Sigmoid colon (tissue), 7 donors: ENCODE measurements at places on chromosomes 1 and 21. TPM values are rescaled to one million over a fixed set of nuclear protein-coding genes. Genes with fewer than 3 reads are reported as not detected.

- no peaks in the 10 kb centered on the region for H3K4me1 ChIP-seq
- DNase-seq: no peak
- H3K36me3 ChIP-seq: no peaks in the 10 kb centered on the region
These were observed 103.0 kb downstream of the SLC30A10 start for GRCh38 chr1:219825355-219825754.

SPRR1A gene
- polyA plus RNA-seq: not detected

DNA sequence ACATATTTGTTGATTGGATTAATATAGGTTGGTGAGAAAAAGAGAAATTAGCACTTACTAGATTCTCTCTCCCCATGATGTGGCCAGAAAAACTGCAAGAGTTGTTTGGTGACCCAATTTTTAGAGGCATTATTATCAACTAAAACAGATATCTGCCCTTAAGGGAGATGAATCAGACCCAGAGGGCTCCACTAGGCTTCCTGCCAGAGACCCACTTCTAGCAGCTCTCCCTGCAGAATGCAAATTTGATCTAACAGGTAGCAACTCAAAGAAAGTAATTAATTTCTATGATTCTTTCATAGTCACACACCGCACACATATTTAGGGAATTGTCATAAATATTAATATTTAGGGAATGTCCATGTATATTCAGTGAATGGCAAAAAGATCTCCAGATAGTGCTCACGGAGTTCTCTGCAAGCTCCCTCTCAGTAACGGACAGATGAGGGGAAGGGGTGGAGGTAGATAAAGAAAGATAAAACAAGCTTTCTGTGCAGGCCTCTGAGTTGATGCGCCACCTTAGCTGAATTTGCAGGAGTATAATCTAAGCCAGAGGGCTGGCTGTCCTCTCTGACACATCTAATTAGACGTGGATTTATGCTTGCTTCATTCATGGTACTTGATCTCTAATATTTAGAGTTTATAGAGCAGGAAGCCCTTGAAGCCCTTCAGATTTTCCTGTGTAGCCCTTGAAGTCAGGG lies 84.1 kb upstream of the CCDC190 start:
- no peaks in the 10 kb centered on the region for H3K36me3 ChIP-seq
- no peaks in the 10 kb centered on the region for H3K27me3 ChIP-seq
- H3K4me3 ChIP-seq: no peak overlapping the region
- no peak for DNase-seq

CCDC185 gene
- polyA plus RNA-seq: not detected

DNA sequence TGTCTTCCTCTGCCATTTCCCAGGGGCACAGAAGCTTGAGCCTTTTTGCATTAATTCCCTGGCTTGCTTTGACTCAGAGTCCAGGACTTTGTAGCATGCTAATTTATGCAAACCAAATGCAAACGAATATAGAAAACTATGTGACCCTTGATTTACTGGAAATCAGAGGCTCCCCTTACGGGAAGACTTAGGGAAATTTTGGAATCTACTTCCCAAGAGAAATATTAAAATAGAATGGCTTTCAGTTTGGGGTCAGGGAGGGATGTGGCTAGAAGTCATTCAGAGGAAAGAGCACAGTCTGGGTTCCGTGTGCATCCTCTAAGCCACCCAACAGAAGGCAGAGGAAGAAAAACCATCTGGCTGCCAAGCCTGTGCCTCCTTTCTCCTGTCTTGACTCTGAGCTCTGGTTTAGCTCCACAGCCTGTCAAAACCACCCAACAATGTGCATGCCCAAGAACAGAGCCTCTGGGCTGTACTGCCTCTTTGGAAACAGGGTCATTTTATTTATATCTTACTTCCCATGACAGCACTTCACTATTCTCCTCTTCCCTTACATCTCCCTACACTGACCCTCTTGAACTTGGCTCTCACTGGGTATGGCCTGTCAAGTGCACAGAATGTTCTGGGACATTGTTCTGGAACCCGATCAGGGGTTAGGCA lies 30.1 kb downstream of the ATF3 start:
- peaks cover 27% of the 10 kb centered on the region for H3K4me1 ChIP-seq
- H3K4me3 ChIP-seq: no peak overlapping the region
- no peaks in the 10 kb centered on the region for H3K27me3 ChIP-seq
- peak; percentile 84 for DNase-seq
- peak overlapping the region; percentile 66 for H3K27ac ChIP-seq
- no peaks in the 10 kb centered on the region for H3K36me3 ChIP-seq

DNA sequence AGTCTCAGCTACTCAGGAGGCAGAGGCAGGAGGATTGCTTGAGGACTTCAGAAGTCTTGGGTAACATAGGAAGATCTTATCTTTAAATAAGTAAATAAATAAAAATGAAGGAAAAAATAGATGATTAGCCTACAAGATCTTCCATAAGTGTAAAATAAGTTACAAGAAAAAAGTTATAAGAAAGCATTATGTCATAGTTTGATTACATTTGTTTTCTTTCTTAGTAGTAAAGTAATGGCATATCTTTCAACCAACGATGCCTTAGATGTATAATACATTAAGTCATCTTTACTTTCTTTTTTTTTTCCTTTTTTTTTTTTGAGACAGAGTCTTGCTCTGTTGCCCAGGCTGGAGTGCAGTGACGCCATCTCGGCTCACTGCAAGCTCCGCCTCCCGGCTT lies 46.5 kb downstream of the SNRPE start:
- no peak for DNase-seq
- H3K4me3 ChIP-seq: no peak overlapping the region
- H3K27me3 ChIP-seq: no peaks in the 10 kb centered on the region
- H3K27ac ChIP-seq: no peak overlapping the region

S100A11 gene
- polyA plus RNA-seq: 478 TPM

CD52 gene
- 556 TPM for polyA plus RNA-seq

ICOSLG gene
- 5.7 TPM for polyA plus RNA-seq

DNAH14 gene
- polyA plus RNA-seq: 2.4 TPM

CYYR1 gene
- 4.2 TPM for polyA plus RNA-seq

ESPN gene
- polyA plus RNA-seq: 202 TPM

WNT2B gene
- polyA plus RNA-seq: 3.2 TPM

AKR7A3 gene
- polyA plus RNA-seq: 78.3 TPM

GRCh38 chr1:245942856-245943255 lies 564.2 kb downstream of the SMYD3 start:
- DNase-seq: no peak
- H3K36me3 ChIP-seq: no peaks in the 10 kb centered on the region
- no peak overlapping the region for H3K27ac ChIP-seq
- no peak overlapping the region for H3K4me3 ChIP-seq

LCE3D gene
- not detected for polyA plus RNA-seq

GRCh38 chr1:106876384-106876783 lies 180.1 kb upstream of the PRMT6 start:
- H3K27me3 ChIP-seq: no peaks in the 10 kb centered on the region
- DNase-seq: no peak
- H3K4me3 ChIP-seq: no peak overlapping the region

PODN gene
- 1.6 TPM for polyA plus RNA-seq

- no peak overlapping the region for H3K27ac ChIP-seq
- DNase-seq: peak; percentile 66
- no peaks in the 10 kb centered on the region for H3K36me3 ChIP-seq
- no peak overlapping the region for H3K4me3 ChIP-seq
- H3K27me3 ChIP-seq: no peaks in the 10 kb centered on the region
These were observed 49.8 kb upstream of the SCAF4 start for GRCh38 chr21:31781737-31782136.

TMPRSS15 gene
- not detected for polyA plus RNA-seq

NPR1 gene
- polyA plus RNA-seq: 5.4 TPM

GRCh38 chr1:10225573-10225972 lies 15.2 kb downstream of the KIF1B start:
- H3K4me1 ChIP-seq: peaks cover 74% of the 10 kb centered on the region
- H3K36me3 ChIP-seq: no peaks in the 10 kb centered on the region
- H3K27ac ChIP-seq: peak overlapping the region; percentile 34
- no peaks in the 10 kb centered on the region for H3K27me3 ChIP-seq
- no peak for DNase-seq
- no peak overlapping the region for H3K4me3 ChIP-seq

DNA sequence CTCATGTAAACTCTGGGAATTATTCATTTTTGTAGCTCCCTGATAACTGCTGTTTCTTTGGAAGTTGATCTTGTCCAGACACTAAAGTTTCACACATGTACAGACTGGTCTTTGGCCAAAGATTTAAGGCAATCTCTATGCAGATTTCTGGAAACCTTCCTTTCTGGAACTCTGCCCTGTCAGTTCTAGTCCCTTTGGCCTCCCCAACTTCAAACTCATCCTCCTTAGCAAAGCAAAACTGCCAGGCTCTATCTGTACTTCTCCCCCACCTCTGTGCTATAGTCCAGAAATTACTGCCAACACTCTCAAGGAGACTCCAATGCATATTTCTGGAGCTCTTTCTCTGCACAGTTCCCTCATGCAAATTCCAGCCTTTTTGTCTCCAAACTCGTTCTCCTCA lies 36.5 kb downstream of the C1orf198 start:
- H3K36me3 ChIP-seq: no peaks in the 10 kb centered on the region
- H3K27ac ChIP-seq: no peak overlapping the region
- H3K27me3 ChIP-seq: no peaks in the 10 kb centered on the region

GRCh38 chr1:30731806-30732276 lies 8.5 kb upstream of the MATN1 start:
- no peaks in the 10 kb centered on the region for H3K27me3 ChIP-seq
- no peaks in the 10 kb centered on the region for H3K4me1 ChIP-seq
- DNase-seq: no peak
- H3K4me3 ChIP-seq: no peak overlapping the region

- peak; percentile 61 for DNase-seq
- peak overlapping the region; percentile 73 for H3K4me3 ChIP-seq
- H3K27me3 ChIP-seq: no peaks in the 10 kb centered on the region
- peak overlapping the region; percentile 91 for H3K27ac ChIP-seq
- peaks cover 13% of the 10 kb centered on the region for H3K36me3 ChIP-seq
- H3K4me1 ChIP-seq: peaks cover 82% of the 10 kb centered on the region
These were observed 70.3 kb downstream of the CD46 start for GRCh38 chr1:207822124-207822601.

GRCh38 chr1:11147197-11147770 lies 41.9 kb upstream of the ANGPTL7 start:
- H3K27me3 ChIP-seq: no peaks in the 10 kb centered on the region
- H3K4me1 ChIP-seq: peaks cover 22% of the 10 kb centered on the region
- peaks cover 58% of the 10 kb centered on the region for H3K36me3 ChIP-seq
- H3K27ac ChIP-seq: no peak overlapping the region
- no peak for DNase-seq

ELAPOR1 gene
- polyA plus RNA-seq: 7.2 TPM

DNA sequence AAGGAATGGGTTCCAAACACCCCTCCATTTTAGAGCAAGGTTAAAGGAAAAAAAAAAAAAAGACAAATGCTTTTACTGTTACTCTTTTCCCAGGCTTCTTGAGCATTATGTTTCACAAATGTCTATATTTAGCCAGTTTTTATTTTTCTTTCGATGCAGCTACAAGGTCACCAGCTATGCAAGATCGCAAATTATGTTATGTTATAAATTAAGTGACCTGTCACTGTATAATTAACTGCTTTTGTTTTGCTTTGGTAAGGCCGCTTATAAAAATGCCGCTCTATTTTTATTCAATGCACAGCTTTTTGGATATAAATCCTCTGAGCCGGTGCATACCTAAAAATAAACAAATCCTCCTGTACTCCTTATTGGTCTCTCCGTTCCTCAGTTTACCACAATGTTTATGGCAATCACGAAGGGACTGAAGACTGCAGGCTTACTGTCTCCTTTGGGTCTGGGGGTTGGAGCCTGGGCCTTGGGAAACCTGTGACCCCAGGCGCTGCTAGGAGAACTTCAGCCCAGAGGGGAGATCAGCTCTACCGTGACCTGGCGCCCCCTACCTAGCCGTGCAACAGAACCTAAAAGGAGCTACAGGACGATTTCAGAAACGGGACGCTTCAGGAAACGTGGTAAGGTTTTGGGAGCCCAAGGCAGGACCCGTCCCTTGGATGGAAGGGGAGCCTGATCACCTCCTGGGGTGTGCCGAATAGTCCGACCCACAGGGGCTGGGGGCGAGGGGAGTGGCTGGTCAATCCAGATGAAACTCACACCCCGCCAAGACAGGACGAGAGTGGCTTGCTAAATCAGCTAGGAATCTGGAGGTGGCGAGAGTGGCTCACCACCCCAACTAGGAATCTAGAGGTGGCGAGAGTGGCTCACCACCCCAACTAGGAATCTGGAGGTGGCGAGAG lies 101.2 kb upstream of the CD55 start:
- H3K27ac ChIP-seq: no peak overlapping the region
- H3K27me3 ChIP-seq: no peaks in the 10 kb centered on the region
- no peak for DNase-seq
- no peaks in the 10 kb centered on the region for H3K36me3 ChIP-seq
- no peaks in the 10 kb centered on the region for H3K4me1 ChIP-seq

GRCh38 chr1:17192394-17193221 lies 12.3 kb upstream of the PADI1 start:
- no peak overlapping the region for H3K27ac ChIP-seq
- no peaks in the 10 kb centered on the region for H3K27me3 ChIP-seq
- no peaks in the 10 kb centered on the region for H3K36me3 ChIP-seq
- no peak overlapping the region for H3K4me3 ChIP-seq
- no peaks in the 10 kb centered on the region for H3K4me1 ChIP-seq
- no peak for DNase-seq

- peaks cover 48% of the 10 kb centered on the region for H3K36me3 ChIP-seq
- H3K4me1 ChIP-seq: no peaks in the 10 kb centered on the region
- no peak for DNase-seq
- no peaks in the 10 kb centered on the region for H3K27me3 ChIP-seq
- H3K4me3 ChIP-seq: no peak overlapping the region
These were observed 32.5 kb downstream of the XKR8 start for GRCh38 chr1:27992276-27992675.
